ENCODE measurements at places on chromosomes 4 and X. TPM values are rescaled to one million over a fixed set of nuclear protein-coding genes. Genes with fewer than 3 reads are reported as not detected.
A peak's percentile ranks its signal among the peaks of the same experiment; 100 is the strongest.

- DNase-seq, result peak; percentile 3
Measured at GRCh38 chrX:71604141-71604540, 14.2 kb downstream of the CXCR3 start.

GRCh38 chr4:82561786-82562563, at the start of gene TMEM150C:
TMEM150C (minus strand) TSS chr4:82561988; CDS start chr4:82504657, 57,331 bp downstream.
- peak; percentile 78 for DNase-seq

GRCh38 chr4:174716986-174717770, 111.9 kb downstream of the GLRA3 start:
- no peak for DNase-seq

DNA sequence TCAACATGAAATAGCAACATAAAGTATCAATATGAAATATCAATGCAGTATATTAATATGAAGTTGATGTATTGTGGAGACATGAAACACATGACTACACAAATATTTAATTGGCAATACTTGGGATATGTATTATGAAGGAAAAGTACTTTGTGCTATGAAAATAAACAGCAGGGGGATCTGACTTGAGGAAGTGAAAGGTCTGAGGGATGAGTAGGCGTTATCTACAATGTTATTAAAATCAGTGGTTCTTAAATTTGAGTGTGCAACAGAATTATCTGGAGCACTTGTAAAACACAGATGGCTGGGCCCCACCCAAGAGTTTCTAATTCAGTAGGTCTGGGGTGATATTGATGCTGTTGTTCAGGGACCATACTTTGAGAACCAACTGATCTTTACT, 27.4 kb upstream of the ARX start:
- no peak for DNase-seq

GRCh38 chr4:119244344-119244743, 31.8 kb downstream of the USP53 start:
- DNase-seq, result no peak

- DNase-seq, result no peak
Measured at GRCh38 chr4:41485041-41485440, 52.9 kb upstream of the LIMCH1 start.

DNA sequence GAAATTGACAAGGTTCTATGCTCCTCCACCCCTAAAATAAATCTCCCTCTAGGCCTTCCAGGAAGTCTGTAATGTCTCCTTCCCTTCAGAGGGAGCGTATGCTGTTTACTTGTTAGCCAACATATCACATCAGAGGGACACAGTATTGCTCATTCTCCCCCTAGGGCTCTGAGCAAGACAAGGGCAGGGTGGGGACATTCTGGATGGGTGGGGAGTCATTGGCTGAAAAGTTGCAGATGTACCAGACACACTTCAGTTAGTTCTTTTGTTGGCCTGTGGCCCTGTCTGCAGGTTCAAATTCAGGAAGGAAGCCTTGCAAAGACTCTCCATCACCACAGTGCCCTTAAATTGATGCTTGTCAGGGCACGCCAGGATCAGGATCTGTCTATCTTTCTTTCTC, 106.3 kb upstream of the TEX13D start:
- no peak for DNase-seq

GRCh38 chr4:8207314-8207713, 8.2 kb downstream of the SH3TC1 start:
- DNase-seq, result no peak

GRCh38 chr4:119678761-119679160, 50.2 kb upstream of the PDE5A start:
- no peak for DNase-seq

DNA sequence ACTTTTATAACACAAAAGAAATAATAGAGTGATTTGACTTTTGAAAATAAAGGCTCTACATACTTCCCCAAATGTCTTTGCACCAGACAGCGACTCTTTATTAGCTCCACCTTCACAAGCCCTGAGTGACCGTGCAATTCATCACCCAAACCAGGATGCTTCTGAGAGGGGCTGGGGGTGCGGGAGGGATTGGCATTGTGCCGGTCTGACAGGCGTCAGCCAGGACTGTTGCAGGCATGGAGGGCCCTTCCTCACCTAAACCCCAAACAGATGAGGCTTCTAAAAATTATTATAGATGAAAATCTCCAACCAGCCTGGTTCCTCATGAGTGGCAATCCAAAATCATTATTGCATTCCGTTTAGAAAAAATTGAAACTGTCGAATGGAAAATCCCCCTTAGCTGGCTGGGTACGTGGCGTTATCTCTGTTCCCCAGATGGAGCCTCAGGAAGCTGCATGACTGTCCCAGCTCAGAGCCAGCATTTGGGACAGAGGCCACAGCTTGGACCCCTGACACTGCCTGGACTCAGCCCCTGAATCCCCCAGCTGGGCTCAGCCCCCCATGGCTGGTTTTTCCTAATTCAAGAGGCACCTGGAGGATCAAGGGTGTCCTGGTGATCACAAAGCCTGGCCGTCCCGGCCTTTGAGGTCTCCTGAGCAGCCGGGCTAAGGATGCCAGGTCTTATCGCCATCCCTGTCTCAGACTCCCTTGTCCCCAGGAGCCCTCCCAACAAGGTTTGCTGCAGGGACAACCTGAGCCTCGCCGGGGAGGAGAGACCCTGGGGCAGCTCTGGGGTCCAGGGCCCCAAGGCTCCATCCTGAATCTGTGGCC, 60.4 kb downstream of the SORCS2 start:
- no peak for DNase-seq

GRCh38 chrX:16210061-16210460, 42.8 kb downstream of the MAGEB17 start:
- DNase-seq, result no peak

- DNase-seq, result no peak
Measured at GRCh38 chr4:129146639-129147038, 50.7 kb downstream of the C4orf33 start.

- DNase-seq, result no peak
Measured at GRCh38 chr4:139607502-139608060, 51.6 kb upstream of the SETD7 start.

DNA sequence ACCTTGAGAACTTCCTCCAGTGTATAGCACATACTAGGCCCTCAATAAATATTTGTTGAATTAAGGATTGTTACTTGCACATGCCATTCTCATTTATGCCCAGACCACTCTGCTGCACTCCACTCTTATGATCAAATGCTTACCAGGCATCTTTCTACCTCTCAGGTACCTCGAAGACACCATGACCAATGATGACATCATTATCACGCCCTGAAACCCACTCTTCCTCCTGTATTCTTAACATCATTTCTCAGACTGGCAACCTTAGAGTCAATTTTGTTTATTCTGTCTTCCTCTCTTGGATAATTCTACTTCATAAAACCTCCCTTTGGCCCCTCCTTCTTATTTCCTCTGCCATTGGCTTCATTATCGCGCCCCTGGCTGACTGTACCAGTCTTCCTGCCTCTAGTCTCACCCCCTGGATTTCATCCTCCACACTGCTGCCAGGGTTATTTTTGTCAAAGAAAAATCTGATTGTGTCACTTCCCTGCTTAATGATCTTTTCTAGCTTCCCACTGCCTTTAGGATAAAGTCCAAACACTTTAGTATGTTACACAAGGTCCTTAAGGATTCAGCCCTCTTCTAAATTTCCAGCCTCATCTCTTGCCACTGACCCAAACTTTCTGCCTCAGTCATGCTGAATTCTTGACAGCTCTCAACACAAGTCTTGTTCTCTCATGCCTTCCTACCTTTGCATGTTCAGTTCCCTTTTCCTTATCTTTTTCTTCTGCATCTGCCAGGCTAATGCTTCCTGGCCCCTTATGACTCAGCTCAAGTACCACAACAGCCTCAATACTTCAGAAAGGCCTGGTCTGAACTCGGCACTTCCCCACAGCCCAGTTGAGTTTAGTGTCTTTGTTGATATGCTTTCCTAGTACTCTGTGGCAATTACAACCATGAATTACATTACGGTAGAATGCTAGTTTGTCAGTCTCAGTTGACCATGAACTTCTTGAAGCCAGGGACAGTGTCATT, 45.8 kb downstream of the HDAC8 start:
- DNase-seq, result peak; percentile 50

DNA sequence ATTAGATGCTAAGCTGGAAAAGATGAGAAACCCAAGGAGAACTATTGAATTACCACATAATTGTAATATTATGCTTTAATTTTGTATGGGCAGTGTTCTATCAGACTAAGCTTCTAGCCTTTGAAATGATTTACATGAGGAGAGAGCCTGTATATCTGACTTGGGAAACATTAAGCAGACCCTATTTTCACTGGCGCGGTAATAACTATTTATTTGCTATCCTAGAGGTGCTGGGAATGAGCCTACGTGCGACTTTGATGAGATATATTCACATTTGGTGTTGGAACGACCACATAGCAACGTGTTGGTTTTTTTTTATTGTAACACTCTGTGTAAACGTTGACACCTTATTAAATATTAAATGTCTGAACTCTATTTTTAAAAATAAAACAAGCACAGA, 80.5 kb downstream of the CLCN4 start:
- DNase-seq, result no peak

DNA sequence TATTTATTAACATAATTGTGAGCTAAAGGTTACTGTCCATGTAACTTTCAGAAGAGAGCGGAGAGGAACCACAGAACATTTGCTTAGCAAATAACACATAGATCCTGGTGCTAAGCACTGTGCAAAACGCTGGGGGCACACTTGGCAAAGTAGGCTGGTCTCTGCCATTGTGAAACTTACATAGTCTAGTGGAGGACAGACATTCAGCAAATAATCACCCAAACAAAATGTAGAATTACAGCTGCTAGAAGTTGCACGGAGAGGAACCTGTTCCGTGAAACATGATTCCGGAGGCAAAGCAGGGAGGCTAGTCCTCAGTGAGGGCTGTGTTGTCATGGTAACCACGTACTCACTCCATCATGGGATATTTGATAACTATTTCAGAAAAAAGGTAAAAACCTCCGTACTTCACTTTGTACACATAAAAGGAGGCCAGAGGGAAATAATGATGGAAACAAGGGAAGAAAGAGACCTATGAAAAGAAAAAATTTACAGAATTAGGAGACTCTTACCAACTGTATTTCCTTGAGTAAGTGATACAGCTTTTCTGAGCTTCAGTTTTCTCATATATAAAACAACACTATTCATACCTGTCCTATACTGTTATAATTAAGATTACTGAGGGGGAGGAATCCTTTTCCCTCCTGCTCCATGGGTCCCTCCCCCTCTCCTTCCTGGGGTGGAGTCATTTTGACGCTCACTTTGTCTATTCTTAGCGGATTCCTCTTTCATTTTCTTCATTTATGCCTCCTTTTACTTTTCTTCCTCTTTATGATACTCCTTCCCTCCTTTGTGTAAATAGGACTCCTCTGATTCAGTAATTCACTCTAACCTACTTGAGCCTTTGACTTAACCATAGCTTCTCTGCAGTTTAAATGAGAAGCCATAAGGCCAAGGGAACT, 825 bp upstream of the RASGEF1B start:
- DNase-seq, result peak; percentile 70

DNA sequence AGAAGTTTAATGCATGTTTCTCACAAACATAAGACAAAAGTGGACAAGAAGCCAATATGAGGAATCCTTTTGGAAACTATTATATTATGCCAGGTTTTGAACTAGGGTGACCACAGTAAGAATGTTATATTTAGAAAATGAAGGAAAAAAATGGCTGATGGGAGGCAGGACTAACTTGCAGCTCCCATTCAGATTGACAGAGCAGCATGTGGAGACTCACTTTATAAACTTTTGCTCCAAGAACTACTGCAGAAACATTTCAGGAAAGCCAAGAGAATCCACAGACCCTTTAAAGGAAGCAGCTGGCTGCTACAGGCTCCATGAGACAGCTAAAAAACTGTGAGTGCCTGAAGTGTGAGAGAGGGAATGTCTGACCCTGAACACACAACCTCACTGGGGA, 738.6 kb upstream of the GRIA3 start:
- DNase-seq, result no peak

- DNase-seq, result no peak
Measured at GRCh38 chr4:151157543-151157942, 58.1 kb downstream of the RPS3A start.

GRCh38 chrX:109372716-109373115, 109.2 kb downstream of the GUCY2F start:
- no peak for DNase-seq

DNA sequence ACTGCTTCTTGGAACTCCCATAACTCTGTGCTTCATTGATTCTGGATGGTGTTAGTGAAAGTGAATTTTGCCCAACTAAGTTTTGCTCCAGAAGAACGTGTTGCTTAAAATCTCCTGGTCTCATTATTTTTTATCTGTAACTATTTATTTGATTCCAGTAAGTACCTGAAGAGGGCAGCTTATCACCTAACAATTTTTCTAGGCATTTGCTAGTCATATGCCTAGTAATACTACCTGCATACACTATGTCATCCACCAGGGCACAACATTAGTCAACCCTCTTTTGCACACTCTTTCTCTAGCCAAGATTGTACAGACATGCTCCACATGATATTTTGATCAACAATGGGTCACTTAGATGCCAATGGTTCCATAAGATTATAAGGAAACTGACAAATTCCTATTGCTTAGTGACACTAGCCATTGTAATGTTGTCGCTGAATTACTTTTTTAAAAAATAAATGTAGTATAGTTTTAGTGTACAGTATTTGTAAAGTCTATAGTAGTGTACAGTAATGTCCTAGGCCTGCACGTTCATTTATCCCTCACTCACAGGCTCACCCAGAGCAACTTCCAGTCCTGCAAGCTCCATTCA, 499.9 kb upstream of the AADAT start:
- no peak for DNase-seq

- DNase-seq, result no peak
Measured at GRCh38 chrX:11319806-11320520, 26.8 kb downstream of the AMELX start.

DNA sequence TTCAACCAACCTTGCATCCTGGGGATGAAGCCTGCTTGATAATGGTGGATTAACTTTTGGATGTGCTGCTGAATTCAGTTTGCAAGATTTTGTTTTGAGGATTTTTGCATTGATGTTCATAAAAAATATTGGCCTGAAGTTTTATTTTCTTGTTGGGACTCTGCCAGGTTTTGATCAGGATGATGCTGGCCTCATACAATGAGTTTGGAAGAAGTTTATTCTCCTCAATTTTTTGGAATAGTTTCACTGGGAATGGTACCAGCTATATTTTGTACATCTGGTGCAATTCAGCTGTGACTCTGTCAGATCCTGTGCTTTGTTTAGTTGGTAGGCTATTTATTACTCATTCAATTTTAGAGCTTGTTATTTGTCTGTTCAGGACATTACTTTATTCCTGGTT, 340.3 kb upstream of the TRAM1L1 start:
- DNase-seq, result no peak

DNA sequence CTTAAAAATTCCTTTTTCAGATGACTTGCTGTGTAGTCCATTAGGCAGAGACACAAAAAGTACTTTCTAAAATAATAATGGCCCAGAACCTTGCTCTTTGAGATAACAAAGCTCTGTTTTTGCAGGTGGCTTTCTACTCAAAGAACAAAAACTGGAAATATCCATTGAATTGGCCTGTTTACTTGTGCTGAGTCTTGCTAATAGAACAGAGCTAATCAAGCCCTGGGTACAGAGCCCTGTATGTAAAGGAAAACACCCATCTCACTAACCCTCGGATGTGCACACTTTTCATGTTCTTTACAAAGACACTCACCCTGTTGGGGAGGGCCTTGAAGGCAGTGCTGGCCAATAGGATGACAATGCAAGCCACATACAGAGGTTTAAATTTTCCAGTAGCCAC, 27.0 kb upstream of the LNX1 start:
- DNase-seq, result no peak

The EREG gene
- total RNA-seq, result not detected

The XAGE1A gene
- total RNA-seq, result not detected

The MAGEA9B gene
- total RNA-seq, result not detected

The GLOD5 gene
- total RNA-seq, result not detected

The NRK gene
- 0.53 TPM for total RNA-seq

The BGN gene
- 1.9 TPM for total RNA-seq

The QDPR gene
- 80.7 TPM for total RNA-seq

The ENOX2 gene
- 16.0 TPM for total RNA-seq

The PPEF1 gene
- not detected for total RNA-seq

The IL13RA2 gene
- total RNA-seq, result not detected

The PDGFRA gene
- 60.9 TPM for total RNA-seq
